ENCODE measurements at places on chromosomes 4 and X.
A peak's percentile ranks its signal among the peaks of the same experiment; 100 is the strongest.

- peak; percentile 44 for DNase-seq
Observed at GRCh38 chrX:46574774-46575381, 1.3 kb downstream of the CHST7 start.

GRCh38 chr4:66266035-66266434 lies 595.7 kb upstream of the EPHA5 start:
- DNase-seq = peak; percentile 22

GRCh38 chr4:79576429-79576753 lies 168.4 kb upstream of the GK2 start:
- peak; percentile 12 for DNase-seq

DNA sequence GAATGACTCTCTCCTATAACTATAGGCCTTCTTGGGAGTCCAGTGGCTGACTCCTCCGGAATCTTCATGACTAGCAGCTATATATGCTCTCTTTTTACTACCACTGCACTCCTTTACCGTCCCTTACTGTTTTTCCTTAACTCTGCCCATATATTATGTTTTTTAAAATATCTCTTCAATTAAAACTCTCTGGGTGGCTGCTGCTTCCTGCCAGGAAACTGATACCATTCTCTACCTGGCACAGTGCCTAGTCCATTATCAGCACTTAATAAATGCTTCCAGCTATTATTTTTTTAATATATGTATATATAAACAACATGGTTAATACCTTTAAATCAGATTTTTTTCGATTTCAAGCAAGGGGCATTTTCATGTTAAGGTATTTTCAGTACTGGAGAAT lies 136.6 kb upstream of the FAM47B start:
- no peak for DNase-seq

DNA sequence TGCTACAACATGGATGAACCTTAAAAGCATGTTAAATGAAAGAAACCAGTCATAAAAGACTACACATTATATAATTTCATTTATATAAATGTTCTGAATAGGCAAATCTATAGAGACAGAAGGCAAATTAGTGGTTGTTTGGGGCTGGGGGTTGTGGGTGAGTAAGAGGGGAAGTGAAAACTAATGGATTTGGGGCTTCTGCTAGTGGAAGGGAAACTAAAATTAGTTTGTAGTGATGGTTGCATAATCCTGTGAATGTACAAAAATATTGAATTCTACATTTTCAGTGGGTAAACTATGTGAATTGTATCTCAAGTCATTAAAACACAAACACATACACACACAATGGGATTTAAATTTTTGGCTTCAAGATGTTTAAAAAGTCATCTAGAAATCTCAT lies 25.4 kb upstream of the LIMCH1 start:
- no peak for DNase-seq

DNA sequence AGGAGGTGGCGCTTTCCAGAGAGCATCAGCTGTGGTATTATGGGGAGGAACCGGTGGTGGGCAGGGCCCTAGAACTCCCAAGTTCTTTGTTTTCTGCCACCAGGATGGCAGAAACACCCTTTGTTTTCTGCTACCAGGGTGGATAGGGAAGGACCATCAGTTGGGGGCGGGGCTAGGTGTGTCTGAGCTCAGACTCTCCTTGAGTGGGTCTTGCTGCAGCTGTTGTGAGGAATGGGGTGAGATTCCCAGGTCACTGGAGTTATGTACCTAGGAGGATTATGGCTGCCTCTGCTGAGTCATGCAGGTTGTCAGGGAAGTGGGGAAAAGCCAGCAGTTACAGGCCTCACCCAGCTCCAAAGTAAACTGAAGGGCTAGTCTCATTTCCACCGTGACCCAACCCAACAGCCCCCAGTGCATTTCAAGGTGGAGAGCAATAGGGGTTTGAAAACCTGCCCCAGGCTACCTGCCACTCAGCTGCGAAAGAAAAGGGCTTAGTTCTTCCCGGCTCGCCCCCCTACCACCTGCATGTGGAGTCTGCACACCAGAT lies 167.8 kb upstream of the FAM241A start:
- no peak for DNase-seq

- DNase-seq = no peak
Observed at GRCh38 chr4:72390409-72390808, 178.6 kb downstream of the ADAMTS3 start.

GRCh38 chrX:150966235-150966634 lies 16.9 kb upstream of the HMGB3 start:
- DNase-seq = peak; percentile 62

DNA sequence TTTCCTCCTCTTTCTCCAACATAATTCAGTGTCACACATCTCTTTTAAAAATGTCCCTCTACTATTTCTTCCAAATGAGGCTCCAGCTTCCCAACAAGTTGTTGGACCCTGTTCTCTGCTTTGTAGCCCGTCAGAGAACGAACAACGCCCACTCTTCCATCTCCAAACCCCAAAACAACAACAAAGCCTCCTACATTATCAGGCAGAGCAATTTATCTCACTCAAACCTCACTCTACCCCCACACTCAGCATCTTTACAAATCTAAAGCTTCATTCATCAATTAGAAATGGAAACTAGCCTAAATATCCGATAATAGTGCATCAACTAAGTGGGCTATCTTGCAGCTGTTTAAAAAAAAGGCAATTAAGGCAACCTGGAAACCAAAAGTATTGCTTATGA lies 20.5 kb downstream of the SUPT20HL2 start:
- DNase-seq = no peak

DNA sequence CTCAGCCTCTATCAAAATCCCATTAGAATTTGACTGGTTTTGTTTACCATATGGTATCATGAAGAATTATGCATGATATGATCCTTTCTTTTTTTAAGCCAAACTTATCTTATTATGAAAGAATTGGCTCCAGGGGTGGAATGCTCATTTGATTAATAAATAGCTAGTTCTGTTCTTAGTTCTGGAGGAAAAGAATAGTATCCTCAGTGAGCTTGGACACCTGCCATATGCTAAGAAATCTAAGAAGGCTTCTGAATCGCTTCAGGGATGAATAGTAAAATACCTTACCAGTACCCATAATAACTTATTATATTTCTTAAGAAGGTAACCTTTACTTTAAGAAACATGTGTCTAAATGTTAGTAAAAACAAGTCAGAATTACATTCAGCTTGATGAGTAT lies 803.6 kb downstream of the ADGRL3 start:
- no peak for DNase-seq

- no peak for DNase-seq
Observed at GRCh38 chr4:78565971-78566372, 14.4 kb downstream of the ANXA3 start.

GRCh38 chr4:185895866-185896265 lies 83.9 kb upstream of the SORBS2 start:
- no peak for DNase-seq

DNA sequence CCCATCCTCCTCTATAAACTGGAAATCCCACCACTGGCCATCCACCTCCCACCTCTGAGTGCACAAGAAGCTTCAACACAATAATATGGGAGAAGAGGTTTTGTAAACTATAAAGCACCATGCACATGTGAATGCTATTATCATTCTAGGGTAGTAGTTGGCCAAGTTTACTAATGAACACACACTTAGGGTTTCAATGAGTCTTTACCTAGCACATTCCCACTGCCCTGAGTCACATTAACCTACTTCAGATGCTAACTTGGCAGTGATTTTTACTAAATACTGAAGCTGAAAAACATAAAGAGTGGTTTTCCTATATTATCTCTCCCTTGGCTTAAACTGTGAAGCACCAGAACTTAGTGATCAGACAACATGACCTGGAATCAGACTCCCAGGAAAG lies 93.9 kb downstream of the SH3KBP1 start:
- no peak for DNase-seq

DNA sequence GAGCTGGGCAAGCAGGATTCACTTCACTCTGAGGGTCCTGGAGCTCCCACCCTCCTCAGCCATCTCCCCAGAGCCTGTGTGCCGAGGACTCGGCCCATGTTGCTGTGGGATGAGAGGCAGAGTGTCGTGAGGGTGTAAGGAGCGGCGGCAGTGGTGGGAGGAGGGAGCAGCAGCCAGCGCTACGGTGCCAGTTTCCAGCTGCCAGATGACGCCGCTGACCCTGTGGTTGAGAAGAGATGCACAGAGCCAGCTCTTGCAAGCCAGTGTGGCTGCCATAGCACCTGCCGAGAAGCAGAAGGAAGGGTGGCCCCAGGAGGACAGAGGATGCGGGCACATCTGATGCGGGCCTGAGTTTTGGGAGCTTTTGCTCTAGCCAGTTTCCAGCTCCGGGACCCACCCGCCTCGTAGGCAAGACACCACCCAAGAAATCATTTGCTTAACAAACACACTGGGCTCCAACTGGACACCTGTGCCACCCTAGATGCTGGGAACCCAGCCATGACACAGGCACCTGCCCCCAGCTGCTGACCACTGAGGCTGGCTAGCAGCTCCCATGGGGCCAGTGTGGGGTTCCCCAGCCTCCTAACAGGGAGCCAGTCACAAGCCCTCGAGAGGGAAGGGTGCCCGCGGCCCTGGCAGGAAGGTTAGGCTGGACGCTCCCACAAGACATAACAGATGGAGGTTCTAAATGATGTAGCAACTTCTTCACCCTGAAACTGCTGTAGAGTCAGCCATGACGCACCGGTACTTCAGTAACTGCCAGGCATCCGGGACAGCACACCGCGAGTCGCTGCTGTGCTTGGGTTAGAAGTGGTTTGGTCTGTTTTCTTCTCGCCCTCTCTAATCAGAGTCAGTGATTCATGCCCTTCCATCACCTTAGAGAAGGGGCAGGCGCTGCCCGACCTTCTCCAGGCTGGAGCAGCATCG lies 8.9 kb downstream of the MSANTD1 start:
- DNase-seq = no peak

DNA sequence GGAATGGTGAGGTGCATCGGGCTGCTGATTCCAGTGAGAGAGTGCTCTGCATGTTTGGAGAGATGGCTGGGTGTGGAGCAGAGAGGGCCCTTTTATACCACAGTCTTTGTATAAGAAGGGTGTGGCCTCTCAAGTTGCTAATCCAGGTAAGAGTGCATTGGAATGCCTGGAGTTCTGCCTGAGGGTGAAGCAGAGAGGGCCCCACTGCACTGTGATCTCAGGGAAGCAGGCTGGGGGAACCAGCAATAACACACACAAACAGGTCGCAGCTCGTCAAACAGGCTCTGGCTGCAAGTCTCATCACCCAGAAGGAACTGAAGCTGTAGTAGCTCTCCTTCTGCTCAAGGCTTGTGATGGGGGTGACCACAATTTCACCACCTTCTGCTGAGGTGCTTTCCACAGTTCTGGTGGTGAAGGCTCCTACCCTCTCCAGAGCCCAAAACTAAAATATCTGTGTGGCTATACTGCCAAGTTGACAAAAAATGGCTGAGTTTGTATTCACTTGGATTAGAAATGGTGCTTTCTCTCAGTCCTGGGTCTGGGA lies 687.4 kb upstream of the HS3ST1 start:
- no peak for DNase-seq

DNA sequence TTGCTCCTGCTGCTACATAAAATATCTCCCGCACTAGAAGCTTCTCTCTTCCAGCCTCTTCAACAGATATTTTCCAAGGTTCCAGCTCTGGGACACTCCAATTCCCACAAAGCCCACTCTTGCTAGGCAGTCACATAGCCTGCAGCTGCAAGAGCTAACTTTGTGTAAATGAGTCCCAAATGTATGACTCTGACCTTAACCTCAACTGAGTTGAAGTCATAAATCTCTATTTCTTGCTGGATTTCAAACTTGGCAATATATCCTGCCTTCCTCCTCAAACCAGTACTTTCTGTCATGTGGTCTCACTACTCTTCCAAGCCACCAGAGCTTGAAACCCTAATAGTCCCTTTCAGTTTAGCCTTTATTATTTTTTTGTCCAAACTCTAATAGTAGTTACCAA lies 315.4 kb upstream of the GRIA3 start:
- DNase-seq = peak; percentile 1

DNA sequence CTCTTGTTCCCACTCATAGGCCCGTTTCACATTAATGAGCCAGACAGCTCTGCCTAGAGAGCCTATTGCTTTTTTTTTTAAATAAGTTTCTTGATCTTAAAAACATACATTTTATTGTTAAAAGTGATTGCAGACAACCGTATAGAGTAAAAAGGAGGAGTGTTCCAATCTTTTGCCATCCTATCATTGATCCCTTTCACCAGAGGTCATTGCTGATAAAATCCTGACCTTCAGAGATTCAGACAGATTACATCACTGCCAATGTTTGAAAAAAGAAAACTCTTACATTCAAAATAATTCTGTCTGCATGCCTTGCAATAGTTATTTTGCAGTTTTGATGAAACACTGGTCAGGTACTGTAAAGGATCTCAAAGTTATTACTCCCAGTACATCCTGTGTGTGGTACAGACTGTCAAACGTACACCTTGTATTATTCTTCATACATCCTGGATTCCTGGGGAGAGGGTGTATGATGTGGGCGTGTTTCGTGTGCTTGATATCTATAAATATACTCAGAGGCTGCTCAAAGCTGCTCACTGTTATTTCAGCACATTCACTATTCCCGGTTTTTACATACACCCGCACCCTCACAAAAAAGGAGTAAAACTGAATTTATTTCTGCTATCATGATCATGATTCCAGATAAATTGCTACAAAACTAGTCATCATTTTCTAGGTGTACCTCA lies 15.4 kb upstream of the KLHL2 start:
- DNase-seq = no peak

GRCh38 chrX:115595049-115595448 lies 34.1 kb downstream of the PLS3 start:
- DNase-seq = no peak

GRCh38 chr4:184612074-184612473 lies 37.2 kb downstream of the CASP3 start:
- no peak for DNase-seq

Data from nephron progenitor cell (in vitro differentiated cells).